T-helper 22 cell (primary cell): ENCODE measurements at places on chromosomes 6 and 20.

GRCh38 chr20:52242237-52243230 lies 51.0 kb upstream of the ZFP64 start:
- no peak for DNase-seq

- DNase-seq = no peak
Measured at GRCh38 chr6:14671261-14671681, 553.7 kb downstream of the CD83 start.

- no peak for DNase-seq
Measured at GRCh38 chr6:48671505-48671904, 560.5 kb upstream of the PTCHD4 start.

- no peak for DNase-seq
Measured at GRCh38 chr6:163729127-163729872, 314.8 kb downstream of the QKI start.

DNA sequence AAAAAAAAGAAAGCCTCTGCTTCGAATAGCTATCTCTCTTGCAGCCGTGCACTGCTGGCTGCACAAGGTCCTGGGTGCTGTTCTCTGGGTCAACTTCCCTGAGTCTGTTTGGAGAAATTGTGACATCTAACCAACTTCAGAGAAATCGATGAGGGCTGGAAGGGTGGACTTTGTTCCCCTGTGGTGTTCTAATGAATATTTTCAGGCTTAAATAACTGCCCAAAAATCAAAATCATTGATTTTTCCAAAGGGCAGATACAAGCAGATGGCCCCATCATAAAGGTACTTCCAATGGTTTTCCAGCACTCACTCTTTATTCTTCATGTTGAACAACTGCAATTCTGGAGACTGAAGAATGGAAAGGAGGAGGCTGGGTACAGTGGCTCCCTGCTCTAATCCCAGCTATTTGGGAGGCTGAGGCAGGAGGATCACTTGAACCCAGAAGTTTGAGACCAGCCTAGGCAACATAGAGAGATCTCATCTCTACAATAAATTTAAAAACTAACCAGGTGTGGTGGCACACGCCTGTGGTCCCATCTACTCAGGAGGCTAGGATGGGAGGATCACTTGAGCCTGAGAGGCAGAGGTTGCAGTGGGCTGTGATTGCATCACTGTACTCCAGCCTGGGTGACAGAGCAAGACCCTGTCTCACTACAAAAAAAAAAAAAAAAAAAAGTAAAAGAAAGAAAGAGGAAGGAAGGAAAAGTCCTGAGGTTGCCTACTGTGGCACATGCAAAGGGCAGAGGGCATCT lies 59.1 kb downstream of the FOXA2 start:
- no peak for DNase-seq

DNA sequence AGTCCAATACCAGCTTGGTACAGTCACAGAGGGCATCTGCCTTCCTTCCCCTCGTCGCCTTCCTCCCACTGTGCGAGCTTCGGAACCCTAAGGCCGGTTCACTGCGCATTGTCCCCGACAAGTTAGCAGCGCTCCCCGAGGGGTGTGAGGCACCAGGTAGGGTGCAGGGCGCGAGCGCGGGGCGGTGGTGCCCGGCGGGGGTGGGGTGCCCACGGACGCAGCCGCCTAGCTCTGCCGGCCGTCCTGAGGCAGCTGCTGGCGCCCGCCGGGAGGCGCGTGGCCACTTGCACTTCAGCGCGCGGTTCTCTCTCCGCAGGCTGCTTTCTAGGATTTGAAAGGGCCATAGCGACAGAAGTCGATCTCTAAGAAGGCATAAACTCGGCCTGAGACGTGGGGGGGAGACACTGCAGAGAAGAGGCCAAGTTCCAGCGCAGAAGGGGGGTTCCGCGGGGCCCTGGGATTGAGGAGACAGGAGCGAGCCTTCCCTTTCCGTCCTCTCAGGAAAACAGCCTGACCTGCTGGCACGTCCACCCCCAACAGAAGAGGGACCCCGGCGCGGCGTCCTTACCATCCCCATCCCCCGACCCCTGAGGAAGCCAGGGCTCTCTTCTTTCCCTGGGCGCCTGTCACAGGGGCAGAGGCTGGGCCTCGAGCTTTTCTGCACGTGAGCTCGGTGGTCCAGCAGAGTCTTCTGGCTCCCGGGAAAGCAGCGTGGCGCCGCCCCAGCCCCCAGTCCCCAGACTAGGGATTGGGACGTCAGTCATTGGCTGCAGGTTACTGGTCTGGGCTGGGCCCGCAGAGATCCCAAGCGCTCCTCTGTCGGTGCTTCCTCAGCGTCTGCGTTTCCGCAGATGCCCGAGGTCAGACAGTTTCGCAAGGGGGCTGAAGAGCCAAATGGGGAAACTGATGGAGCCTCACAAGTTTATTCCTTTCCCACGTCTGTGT lies 15.6 kb upstream of the PRDM13 start:
- no peak for DNase-seq

GRCh38 chr20:50605136-50605535 lies 86.2 kb downstream of the RIPOR3 start:
- no peak for DNase-seq

DNA sequence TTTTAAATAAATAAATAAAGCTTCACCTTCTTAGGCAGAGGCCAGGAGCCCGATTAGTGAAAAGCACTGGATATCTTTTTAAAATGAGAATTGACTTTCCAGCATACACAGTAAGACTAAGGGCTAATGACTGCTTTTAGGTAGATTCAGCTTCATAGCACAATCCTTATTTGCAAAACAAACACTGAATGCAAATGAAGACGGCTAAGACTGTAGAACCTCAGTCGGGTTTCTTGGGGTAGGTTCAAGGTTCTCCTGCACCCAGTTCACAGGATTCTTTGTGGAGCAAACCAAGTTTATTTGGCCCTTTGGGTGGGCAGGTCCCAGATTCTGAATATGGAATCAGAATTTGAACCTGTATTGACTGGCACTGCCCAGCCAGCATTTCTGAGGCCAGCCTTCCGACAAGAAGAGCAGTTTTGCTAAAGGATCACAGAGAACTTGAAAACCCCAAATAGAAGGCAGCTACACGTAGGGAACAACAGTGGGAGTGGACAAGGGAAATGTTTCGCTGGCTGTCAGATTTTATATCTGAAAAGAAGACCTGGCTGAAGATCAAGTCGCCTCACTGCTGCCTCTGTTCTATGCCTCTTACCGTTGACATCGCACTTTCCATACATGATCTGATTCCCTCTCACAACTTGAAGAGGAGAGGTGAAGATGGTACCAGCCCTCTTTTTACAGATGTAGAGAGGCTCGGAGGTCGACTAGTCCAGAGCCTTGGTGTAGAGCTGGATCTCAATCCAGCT lies 8.2 kb downstream of the TRERF1 start:
- DNase-seq = no peak

- no peak for DNase-seq
Measured at GRCh38 chr20:36104244-36104643, 50.3 kb upstream of the EPB41L1 start.

- DNase-seq = no peak
Measured at GRCh38 chr20:17457588-17458190, 73.5 kb downstream of the BFSP1 start.

GRCh38 chr6:34031625-34032383 lies 114.1 kb downstream of the GRM4 start:
- DNase-seq = no peak

GRCh38 chr6:100751590-100751989 lies 129.5 kb downstream of the ASCC3 start:
- no peak for DNase-seq

DNA sequence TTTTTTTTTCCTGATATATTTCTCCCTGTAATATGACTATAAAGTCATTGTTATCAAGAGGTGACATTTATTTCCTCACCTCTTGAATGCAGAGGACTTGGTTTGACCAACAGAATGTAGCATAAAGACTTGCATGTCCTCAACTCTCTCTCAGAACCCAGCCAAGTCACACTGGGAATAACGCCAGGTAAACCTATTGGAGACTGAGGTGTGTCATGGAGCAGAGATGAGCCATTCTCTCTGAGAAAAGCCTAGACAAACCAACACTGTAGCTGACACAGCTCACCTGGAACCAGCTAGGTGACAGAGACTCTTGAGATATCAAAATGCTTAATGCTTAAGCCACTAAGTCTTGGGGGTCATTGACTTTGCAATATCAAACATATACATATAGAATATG lies 533.6 kb downstream of the HAO1 start:
- no peak for DNase-seq

GRCh38 chr20:63972312-63973159 lies 2.8 kb upstream of the ZNF512B start:
- DNase-seq = no peak

GRCh38 chr6:139625998-139626975 lies 251.8 kb upstream of the CITED2 start:
- no peak for DNase-seq

DNA sequence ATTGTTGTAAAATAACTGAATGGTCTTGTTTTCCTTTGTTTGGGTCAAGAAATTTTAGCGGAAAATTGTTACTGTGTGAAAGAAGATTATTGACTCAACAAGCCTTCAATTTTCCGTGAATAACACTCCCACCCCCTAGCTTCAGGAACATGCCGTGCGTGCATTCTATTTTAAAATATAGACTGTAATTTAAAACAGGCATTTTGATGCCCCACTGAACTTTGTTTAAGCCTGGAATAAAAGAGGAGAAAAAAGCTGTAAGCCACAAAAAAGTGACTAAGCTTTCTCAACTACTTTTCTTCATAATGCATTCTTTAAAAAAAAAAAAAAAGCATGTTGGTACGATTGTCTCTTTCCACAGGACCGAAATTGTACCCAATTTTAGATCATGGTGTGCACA lies 166.0 kb downstream of the ARID1B start:
- DNase-seq = no peak

- DNase-seq = no peak
Measured at GRCh38 chr6:135478626-135479025, 18.9 kb downstream of the AHI1 start.

DNA sequence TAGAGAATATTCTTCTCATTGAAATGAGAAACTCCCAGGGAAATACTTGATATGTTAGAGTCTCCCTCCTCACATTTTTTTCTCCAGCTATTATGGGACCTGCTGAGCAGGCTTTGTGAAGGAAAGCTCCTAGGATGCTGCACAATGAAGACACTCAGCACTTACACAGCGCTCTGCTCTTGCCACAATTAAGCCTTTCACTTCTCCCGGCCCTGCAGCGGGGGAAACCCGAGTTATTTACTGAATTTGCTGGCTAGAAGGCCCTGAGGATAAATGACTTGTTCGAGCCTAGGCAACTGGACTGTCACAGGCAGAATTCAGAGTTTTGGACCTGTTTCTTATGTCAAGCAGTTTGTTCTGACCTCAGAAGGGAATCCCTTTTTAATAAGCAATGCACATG lies 102.0 kb downstream of the MAP3K7 start:
- DNase-seq = no peak

DNA sequence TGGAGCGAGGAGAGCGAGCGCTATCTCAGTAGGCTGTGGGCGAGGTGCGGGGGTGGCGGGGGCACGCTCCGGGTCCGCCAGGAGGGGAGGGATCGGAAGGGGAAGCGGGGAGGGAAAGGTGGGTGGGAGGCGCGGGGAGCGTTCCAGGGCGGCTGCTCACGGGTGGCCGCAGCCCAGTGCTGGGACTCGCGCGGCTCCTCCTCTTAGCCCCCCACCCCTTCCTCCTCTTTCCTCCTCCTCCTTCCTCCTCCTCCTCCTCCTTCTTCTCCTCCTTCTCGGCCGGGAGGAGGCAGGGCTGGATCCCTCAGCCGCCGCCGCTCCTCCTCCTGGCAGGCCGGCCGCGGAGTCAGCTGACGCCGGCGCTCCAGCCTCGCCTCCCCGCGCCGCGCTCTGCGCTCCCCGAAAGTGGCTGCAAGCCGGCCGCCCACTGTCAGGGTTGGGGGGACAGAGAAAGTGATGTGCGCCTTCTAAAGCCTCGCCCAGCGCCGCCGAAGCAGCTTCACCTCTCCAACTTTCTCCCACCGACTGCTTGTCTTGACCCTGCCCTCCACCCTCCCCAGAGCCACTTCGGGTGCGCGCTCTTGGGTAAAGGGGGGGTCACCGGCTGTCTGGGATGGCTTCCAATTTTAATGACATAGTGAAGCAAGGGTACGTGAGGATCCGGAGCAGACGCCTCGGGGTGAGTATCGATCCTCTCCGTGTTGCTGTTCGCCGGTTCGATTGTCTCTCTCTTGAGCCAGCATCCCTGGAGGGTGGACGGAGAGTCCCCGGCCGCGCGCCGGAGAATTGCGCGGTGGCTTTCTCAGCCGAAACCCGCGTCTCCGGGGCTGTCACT lies at the start of gene DOK5:
Gene DOK5, plus strand, starts transcription at position 260 of the 835 bp plus-strand sequence. Its CDS starts 354 bp downstream, at position 614.
- no peak for DNase-seq

- DNase-seq = no peak
Measured at GRCh38 chr6:142721215-142721920, 223.6 kb downstream of the HIVEP2 start.

- no peak for DNase-seq
Measured at GRCh38 chr20:20060234-20060998, 8.1 kb downstream of the CFAP61 start.

DNA sequence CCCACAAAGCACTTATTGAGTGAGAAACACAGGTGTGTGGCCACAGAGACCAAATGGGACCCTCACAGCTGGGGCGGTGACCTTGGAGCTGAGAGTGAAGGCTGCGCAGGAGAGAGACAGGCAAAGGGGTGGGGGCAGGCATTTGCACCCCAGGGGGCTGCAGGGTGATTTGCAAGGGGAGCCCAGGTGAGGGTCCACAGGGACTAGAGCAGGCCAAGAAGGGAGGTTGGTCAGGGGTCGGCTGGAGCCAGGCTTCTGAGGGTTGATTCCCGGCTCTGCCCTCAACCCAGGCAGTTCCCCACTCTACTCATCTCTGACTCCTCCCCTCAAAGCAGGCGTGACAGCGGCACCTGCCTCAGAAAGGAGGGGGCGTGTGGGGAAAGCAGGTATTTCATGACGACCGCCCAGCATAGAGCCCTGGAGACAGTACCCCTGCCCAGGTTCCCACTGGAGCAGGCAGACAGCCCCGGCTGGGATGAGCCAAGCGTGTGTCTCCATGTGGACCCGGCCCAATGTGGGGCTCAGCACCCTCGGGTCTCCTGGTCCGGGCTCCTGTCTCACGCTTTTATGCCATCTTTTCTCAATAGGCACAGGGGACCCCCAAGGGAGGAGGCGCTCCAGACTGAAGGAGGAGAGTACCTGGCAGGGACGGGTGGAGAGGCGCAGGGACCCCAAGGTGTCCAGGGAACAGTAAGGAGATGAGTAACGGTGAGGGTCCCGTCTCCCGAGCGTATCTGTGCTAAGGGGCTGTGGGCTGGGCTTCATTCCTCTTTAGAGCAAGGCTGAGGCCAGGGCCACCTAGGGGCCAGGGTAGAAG lies 3.1 kb upstream of the MRGBP start:
- no peak for DNase-seq
